ENCODE measurements at places on chromosomes 3 and 15.

GRCh38 chr3:6860954-6861624 is at the start of gene GRM7:
TSS of gene GRM7 (plus strand) at chr3:6861115.
- DNase-seq: no peak

- DNase-seq: no peak
These were observed 21.9 kb downstream of the CDV3 start for GRCh38 chr3:133595341-133595740.

DNA sequence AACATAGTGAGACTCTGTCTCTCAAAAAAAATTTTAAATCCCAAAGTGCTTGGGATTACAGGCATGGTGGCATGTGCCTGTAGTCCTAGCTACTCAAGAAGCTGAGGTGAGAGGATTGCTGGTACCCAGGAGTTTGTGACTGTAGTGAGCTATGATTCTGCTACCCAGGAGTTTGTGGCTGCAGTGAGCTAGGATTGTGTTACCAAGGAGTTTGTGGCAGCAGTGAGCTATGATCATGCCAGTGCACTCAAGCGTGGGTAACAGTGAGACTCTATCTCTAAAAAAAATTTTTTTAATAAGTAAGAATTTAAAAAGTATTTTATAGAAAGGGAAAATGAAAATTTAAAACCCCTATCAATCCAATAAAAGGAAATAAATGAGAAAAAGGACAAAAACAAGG is 69.5 kb downstream of the FAIM start:
- DNase-seq: no peak

DNA sequence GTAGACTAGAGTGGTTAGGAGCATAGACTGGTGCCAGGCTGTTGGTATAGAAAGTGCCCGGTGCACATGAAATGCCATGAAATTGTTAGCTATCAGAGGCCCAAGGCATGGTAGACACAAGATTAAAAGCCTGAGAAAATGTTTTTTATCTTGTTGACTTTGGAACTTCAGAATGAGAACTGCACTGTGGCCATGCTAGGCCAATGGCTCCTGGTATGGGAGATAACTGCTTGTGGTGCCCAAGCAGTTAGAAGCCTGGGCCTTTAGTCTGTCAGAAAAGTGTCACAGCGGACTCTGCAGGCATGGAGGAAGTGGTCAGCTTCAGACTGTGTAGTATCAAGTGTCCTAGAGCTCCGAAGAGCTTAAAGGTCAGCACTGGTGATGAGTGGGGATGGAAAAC is 11.9 kb downstream of the FYCO1 start:
- peak; percentile 27 for DNase-seq

DNA sequence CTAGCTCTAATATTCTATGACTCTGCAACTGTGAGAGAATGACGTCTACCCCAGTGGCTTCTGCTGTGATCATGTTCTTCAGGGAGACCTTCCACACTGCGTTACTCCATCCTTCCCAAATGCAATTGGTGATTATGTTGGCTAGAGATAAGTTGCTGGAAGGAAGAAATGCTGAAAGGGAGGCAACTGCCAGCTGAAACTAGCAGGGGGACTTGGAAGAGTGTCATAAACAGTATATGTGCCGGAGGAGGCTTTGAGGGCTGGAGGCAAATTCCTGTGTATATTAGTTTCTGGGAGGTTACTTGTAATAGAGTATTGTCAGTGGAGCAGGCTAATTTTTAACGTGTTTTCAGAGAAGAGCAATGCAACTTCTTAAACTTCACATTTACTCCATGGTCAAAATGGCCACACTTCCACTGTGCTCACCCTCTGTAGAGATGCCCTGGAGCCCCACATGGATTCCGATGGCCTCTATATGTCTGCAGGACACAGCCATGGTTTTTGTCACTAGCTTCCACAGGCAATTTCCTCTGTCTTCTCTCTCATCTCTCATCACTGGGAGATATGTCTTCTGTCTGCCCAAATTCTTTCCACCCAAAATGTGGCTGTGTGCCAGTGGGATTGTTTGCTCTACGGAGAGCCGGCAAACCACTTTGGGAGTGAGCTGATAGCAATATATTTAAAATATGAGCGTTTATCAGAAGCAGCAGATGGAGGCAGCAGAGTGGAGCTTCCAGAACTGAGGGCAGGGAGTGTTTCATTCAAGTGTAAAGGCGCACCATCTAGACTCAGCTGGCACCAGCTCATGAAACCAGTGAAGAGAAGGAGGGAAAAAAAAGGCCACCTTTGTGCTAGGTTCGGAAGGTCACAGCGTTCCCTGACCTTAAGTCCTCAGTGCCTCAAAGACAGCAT is 13.3 kb upstream of the CD47 start:
- peak; percentile 67 for DNase-seq

- no peak for DNase-seq
These were observed 22.5 kb downstream of the POPDC2 start for GRCh38 chr3:119637679-119638477.

DNA sequence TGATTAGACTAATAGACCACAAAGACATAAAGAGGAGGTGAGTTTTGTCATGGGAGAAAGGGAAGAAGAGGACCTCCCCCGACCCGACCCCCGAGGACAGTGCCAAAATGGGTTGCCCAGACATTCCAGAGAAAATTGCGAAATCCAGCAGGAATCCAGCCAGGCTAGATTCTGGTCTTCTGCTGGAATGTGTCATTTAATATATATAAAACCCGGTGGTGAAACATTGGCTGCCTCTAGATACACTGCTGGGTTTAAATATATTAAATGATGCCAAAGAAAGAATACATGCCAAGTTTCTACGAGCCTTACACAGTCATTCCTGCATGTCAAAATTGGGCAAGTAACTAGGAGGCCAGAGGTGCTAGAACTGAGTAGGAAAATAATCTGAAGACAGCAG is 45.3 kb upstream of the SPESP1 start:
- DNase-seq: no peak

- DNase-seq: no peak
These were observed 203.2 kb upstream of the ICE2 start for GRCh38 chr15:60682115-60682514.

DNA sequence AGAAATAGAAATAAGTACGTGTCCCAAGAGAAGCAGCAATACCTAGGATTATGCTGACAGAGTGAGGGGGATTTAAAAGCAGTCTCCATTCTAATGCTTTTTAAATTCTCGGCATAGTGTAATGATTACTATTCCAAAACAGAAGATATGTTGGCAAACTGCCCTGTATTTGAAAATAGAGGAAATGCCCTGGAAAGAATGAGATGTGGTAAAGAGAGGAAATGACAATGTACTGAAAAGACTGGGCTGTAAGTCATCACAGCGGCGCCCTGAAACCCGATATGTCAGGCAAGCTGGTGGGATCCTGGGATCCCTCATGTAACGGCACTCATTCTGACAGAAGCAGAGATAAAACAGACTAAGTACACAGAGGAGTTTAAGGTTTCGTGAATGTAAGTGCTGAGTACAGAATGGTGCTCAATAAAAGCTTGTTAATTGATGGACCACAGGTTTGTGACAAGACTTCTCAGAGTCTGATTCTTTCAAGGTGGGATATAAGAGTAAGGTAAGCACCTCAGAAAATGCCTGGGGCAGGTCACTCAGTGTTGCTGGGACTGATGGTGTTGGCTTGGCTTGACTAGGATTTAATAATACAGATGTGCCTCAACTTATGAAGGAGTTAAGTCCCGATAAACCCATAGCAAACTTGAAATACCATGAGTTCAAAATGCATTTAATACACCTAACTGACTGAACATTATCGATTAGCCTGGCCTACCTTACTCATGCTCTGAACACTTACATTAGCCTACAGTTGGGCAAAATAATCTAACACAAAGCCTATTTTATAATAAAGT is 91.4 kb downstream of the NFKBIZ start:
- no peak for DNase-seq

GRCh38 chr3:100412912-100413590 is 11.7 kb downstream of the LNP1 start:
- no peak for DNase-seq

DNA sequence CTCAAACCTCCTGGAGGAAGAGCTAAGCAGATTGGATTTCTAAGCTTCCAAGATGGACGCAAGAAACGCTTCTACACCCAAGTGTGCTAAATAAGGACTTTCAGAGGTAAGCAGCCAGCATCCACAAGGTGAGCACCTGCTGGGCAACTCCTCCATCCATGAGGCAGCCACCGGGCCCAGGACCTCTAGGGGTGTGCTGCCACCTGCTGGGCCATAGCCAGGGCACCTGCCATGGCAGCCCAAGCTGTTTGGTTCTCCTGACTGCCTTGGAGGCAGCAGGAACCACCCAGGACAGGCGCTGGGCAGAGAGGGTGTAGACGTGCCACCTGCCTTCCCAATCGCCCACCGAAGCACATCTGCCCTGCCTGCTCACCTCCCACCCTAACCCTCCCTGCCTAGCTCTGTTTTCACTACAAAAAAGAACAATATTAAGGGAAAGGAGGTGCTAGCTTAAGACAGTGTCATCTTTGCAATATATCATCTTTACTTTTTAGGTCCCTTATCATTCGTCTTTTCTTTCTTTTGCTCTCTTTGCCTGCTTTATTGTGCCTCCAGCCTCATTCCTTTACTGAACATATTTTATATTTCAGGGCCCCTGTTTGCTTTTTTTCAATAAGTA is 12.9 kb downstream of the C15orf62 start:
- no peak for DNase-seq

DNA sequence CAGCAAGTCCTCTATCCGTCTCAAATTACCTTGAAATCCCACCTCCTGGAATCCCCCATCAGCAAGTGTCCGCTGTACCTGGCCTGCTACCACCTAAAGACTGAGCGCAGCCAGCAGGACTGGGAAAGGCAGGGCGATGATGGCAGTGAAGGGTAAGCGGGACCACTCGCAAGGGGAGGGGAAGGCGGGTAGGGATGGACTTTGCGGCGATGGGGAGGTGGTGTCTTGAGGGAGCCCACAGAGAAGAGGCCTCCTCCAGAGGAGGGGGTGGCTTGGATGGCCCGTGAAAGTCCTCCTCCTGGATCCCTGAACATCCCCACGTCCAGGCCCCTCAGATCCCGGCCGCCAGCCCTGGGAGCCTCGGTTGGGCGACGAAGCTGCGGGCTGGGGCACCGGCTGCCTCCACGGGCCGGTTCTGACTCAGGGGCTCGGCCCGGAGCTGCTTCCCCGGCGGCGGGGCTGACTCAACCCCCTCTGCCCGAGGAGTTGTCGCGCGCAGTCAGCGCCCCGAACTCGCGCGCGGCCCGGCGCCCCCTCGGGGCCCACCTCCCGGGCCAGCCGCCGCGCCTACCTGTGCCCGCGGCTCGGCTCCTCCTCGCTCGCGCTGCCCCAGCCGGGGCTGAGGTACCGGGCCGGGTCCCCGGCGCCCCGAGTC is 512 bp downstream of the LARP6 start:
- DNase-seq: no peak

GRCh38 chr3:113128386-113129015 is 82.9 kb upstream of the BOC start:
- DNase-seq: no peak

GRCh38 chr3:27451251-27451650 is 32.9 kb downstream of the SLC4A7 start:
- no peak for DNase-seq

DNA sequence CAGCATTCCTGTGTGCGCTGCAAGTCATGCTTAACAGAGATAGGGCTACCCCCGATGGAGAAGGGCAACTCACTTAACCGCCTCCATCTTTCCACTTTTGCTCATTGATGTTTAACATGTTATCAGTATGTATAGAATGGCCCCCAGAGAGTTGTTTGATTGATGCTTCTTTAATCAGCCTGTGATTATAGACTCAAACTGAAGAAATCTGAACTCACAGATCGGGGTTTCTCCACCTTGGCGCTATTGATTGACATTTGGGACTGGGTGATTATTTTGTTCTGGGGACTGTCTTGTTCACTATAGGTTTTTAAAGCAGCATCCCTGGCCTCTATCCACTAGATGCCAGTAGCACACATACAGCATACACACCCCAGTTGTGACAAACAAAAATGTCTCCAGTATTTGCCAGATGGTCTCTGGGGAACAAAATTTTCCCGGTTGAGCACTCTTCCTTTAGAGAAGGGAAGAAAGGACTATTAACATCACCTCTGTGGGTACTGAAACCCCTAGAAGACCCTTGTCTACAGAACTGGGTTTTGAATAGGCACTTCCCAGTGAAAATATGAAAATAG is 54.4 kb downstream of the LARS2 start:
- no peak for DNase-seq

All from CMK (cell line).